ENCODE measurements at places on chromosomes 2 and 18. TPM values are rescaled to one million over a fixed set of nuclear protein-coding genes. Genes with fewer than 3 reads are reported as not detected.

GRCh38 chr2:29923110-29923721 lies 1.8 kb upstream of the ALK start:
- peak; percentile 91 for DNase-seq

Gene RNF144A
- total RNA-seq, result 83.1 TPM

- DNase-seq, result no peak
Observed at GRCh38 chr2:217980591-217980990, 22.2 kb downstream of the TNS1 start.

DNA sequence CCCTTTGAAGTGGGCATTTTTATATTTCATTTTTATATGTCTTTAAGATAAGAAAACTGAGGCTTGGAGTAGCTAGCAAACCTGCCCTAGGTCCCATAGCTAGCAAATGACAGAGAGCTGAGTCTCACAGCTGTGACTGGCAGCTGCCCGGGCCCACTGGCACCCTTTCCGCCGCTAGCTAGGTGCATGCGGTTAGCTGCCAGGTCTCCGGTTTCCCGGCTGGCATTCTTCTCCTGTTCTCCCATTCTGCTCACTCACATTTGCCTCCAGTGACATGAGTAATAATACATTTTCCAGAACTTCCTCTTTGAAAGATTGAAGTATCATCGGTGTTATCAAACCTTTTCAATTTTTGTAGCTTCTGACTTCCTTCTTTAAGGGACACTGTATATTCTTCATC lies 38.7 kb downstream of the MTCL1 start:
- no peak for DNase-seq

DNA sequence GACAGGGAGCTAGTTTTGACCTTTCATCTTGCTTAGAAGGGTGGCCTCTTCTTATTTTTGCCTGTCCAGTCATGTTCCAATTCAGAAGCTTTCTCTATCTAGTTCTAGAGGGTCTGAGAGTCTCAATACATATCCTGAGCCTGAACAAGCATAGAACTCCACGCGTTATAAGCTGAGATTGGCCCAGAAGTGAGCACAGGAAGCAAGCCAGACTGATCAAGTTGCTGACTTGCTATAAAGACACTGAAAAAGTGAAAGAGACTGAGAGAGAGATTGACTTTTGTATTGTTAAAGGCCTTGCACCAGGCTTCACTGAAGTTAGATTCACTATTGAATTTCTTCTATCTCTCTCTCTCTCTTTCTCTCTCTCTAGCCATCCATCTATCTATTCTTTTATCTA lies 142.7 kb upstream of the DOCK10 start:
- no peak for DNase-seq

GRCh38 chr2:233982421-233983121 lies 65.4 kb downstream of the TRPM8 start:
- peak; percentile 32 for DNase-seq

Gene ARHGAP15
- 0.71 TPM for total RNA-seq

- no peak for DNase-seq
Observed at GRCh38 chr2:63772061-63772460, 69.6 kb upstream of the UGP2 start.

DNA sequence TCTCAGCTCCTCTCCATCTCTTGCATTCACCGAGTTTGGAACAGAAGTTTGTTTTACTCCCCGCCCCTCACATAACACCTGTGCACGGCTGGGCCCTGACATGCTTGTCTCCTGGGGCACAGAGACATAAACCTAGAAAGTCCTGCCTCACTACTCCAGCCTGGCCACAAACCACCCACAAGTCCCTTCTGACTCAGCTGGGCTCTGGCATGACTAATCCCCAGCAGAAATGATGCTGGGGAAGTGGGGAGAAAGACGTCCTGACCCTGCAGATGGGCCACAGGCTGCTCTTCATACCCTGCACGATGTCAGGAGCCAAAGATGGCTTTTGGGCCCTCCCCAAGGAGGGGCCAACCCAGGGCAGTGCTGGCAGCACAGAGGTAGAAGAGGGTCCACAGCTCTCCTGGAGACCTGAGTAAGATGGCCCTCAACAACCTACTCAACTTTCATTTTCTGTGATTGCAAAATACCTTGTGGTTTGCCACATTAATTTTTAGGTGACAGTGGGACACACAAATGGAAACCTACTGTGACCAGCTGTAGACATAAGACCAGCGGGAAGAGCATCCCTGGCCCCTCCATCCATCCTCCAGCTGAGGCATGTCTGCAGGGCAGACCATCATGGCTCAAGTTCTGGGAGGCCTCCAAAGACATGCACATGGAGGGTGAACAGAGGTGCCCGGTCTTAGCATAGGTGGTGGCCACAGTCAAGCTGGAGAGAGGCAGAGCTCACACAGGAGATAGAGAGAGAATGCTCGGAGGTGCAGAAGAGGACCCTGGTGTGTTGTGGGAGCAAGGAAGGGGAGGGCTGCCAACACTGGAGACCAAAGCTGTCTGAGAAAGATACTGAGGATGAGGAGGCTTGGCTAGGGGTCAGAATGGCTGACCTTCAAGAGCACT lies 40.0 kb downstream of the DNMT3A start:
- no peak for DNase-seq

GRCh38 chr2:205996161-205996560 lies 89.8 kb downstream of the INO80D start:
- no peak for DNase-seq

Gene RNU2-63P
- not detected for total RNA-seq

GRCh38 chr2:58842501-58843155 lies 601.5 kb upstream of the FANCL start:
- DNase-seq, result no peak

DNA sequence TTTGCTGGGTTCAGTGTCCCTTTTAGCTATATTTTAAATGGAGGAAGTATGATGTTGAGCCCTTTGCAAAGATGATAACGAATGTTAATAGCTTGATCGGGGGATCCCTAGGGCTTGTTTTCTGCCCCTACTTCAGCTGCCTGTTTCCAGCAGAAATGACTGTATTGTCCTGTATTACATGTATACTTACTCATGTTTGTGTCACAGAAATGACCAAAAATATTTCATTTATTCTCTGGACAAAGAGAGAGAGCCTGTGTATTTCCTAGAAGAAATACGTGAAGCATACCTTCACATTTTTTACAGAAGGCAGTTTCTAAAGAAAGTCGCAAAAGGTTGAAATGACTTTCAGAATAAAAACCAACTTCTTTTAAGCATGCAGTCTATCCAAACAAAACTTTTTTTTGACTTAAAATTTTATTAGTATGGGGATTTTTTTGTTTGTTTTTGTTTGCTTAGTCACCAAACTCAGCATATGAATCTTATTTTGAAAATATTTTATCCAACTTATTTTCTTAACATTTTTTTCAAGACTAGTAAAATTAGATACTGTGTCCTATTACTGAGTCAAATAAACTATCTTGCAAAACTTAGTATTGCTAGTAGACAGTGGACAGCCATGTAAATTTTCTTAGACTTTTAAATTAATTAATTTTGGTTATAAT lies 68.9 kb downstream of the PTRHD1 start:
- DNase-seq, result no peak

GRCh38 chr2:203498161-203498560 lies 36.9 kb downstream of the RAPH1 start:
- peak; percentile 40 for DNase-seq

DNA sequence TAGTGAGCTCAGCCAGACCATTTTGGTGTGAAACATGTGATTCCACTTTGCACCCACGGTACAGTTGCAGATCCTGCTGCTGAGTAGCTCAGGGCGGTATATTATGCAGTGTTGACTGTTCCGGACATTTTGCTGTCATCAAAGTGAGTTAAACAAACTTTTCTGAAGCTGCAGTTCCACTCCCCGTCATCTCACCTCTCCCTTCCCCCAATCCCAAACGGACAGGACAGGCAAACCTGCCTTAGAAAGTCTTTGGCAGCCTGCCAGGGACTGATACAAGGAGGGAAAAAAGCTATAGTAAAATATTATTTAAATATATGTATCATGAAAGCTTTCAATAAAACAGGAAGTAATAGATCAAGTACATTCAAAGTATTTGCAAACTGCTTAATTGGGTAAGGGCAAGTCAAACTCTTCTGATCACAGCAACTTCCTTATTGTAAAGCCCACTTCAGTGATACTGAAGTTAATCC lies 35.5 kb upstream of the SP5 start:
- no peak for DNase-seq

DNA sequence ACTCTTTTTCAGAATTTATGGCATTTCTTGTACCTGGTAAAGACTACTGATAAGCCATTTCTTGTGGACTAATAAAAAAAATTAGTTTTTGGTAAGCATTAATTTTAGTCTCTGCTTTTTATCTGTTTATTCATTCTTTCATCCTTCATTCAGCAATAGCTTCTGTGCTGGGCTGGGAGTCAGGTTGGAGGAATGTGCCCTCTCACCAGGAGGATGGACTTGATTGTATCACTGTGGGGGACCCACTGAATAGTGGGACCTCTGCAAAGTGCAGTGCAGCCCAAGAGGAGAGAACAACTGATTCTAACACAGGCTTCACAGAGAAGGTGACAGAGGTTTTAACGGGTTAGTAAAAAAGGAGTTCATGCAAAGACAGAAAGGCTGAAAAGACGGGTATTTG lies 39.1 kb downstream of the CDC42EP3 start:
- DNase-seq, result no peak

DNA sequence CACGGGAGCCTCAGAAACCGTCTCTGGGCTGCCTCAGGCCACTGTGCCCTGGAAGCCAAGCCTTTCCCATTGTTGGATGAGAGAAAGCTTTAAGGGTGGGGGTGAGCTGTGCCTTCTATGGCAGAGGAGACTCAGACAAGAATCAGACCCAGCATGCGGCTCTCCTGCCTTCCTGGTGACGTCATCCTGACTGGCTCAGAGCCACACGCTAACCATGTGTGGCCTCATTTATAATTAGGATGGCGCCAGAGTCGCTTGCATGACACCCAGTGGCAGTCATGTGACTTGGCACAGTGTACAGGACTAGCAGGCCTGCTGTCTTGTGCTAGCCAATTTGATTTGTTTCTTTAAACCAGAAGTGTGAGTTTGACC lies 99.1 kb downstream of the SH3BP4 start:
- peak; percentile 96 for DNase-seq

- DNase-seq, result no peak
Observed at GRCh38 chr2:233674995-233675394, 3.3 kb downstream of the UGT1A9 start.

Gene GPR17
- not detected for total RNA-seq

DNA sequence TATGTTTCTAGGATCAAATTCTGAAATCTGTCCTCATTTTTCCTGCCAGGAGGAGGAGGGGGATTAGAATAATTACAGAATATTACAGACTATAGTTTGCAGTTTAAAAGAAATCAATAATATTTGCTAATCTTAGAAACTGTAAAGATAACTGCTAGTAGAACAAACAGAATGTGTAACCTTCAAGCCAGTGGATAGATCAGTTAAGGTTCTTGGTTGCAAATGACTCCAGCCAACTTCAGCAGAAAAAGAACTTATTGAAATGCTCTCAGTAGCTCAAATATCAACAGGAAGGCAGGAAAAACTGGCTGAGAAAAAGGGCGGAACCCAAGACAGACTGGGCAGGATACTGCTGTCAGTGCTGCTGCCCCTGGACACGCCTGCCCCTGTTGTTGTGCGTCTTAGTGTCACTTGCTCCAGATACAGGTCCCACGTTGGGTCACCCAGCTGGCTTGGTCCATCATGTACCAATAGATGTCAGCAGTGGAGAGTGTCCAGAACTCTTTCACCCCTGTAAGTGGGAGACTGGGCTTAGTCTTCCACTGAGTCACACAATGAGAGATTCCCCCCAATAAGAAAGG lies 10.2 kb downstream of the NMUR1 start:
- DNase-seq, result no peak

Gene LDAH
- 43.7 TPM for total RNA-seq

DNA sequence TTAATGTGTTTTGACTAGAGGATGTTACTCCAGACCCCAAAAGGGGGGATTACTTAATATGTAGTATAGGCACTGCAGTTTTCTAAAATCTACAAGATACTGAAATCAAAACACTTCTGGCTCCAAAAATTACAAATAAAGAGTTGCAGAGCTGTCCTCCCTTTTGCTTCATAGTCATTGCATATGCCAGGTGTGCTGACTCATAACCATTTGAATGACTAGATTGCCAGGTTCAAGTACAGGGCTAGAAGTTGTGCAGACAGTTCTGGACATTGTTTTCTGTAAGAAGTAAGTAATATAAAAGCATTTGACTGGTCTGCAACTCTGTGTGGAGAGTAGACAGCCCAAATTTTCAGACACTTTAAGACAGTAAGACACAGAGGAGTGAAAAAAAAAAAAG lies 6.7 kb downstream of the CWC22 start:
- no peak for DNase-seq

Gene NXPH2
- total RNA-seq, result 0.43 TPM

- DNase-seq, result no peak
Observed at GRCh38 chr2:41197781-41198180, 745.9 kb upstream of the SLC8A1 start.

GRCh38 chr2:177326005-177326404 lies 61.5 kb upstream of the NFE2L2 start:
- no peak for DNase-seq

DNA sequence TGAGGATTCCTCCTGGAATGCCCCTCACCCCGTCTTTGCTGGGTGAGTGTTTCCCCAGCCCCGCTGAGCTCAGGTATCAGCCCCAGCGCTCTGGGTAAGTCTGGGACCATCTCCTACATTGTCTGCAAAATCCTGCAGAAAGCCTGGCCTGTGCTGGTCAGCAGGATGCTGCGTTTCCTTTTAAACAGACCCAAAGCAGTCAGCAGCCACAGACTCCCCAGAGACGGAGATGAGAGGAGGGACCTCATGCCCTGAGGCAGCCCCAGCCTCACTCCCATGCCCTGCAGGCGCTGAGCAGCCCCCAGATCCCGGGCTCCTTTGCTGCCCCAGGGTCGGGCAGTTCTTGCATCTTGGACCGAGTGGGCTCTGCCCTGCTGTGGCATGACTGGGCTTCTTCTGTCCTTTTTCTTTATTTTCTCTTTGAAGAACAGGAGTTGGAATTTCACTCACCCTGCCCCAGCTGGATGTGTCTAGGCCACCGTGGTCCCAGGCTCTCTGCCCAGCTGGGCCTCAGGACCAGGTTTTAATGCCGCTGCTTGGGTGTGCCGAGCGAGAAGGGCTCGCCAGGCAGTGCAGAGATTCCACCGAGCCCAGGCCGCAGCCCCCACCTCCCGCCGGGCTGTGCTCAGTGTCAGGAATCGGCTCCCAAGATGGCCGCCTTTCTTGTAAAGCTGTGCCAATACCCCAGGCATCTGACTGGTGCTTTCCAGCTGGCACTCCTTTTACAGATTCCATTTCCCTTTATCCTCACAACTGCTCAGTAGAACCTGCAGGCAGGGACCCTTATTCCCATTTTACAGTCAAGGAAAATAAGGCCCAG lies 43.6 kb downstream of the ODC1 start:
- DNase-seq, result no peak

Gene HOXD13
- 10.3 TPM for total RNA-seq

Gene AMER3
- not detected for total RNA-seq

DNA sequence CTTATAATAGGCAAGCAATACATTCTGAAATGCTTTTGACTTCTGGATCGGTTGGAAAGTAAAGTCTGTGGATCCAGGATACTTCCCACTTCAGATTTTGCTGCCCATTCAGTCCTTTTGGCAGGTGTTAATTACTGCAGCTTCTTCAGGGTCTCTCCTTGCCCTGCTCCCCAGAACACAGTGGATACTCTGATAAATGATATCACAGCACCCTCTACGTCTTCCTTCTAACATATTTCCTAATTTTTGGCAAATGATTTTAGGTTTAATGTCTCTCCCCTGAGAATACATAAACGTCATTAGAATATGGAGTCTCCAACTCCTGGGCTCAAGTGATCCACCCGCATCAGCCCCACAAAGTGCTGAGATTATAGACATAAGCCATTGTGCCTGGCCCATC lies 249.8 kb downstream of the NYAP2 start:
- DNase-seq, result no peak

- peak; percentile 71 for DNase-seq
Observed at GRCh38 chr2:98149333-98149697, 62.3 kb downstream of the VWA3B start.

GRCh38 chr2:96875498-96876268 lies 5.8 kb upstream of the SEMA4C start:
- DNase-seq, result peak; percentile 74

Gene SIX3
- total RNA-seq, result not detected
